ENCODE measurements at places on chromosomes 1 and 21. TPM values are rescaled to one million over a fixed set of nuclear protein-coding genes. Genes with fewer than 3 reads are reported as not detected.

ANKRD34A gene
- 2.4 TPM for total RNA-seq

MATN1 gene
- not detected for total RNA-seq

S100A7A gene
- not detected for total RNA-seq

ZNF593OS gene
- total RNA-seq = not detected

SFT2D2 gene
- total RNA-seq = 65.6 TPM

FHAD1 gene
- 0.21 TPM for total RNA-seq

CCDC181 gene
- not detected for total RNA-seq

PLPPR4 gene
- not detected for total RNA-seq

DNA sequence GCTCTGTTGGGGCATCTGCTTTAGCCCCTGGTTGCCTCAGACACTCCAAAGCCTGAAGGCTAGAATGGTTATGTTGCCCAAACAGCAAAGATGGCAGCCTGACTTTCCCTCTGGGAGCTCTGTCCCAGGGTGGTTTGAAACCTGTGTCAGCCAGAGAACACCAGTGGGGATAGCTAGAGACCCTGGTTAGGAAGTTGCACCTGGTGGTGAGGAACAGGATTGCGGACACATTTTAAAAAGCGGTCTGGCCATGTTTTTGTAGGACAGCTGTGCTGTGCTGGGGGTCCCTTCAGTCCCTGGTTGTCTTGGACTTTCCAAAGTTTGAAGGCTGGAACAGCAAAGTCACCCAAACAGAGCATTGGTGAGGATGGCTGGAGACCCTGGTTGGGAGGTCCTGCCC is 87.8 kb downstream of the DNM3 start:
- no peaks in the 10 kb centered on the region for H3K36me3 ChIP-seq
- no peak overlapping the region for H3K4me3 ChIP-seq
- H3K27ac ChIP-seq = no peak overlapping the region
- peaks cover 5% of the 10 kb centered on the region for H3K27me3 ChIP-seq

GRCh38 chr1:55635856-55636255 is 420.7 kb upstream of the USP24 start:
- no peak for DNase-seq
- H3K36me3 ChIP-seq = no peaks in the 10 kb centered on the region
- no peaks in the 10 kb centered on the region for H3K27me3 ChIP-seq
- no peak overlapping the region for H3K4me3 ChIP-seq
- H3K27ac ChIP-seq = no peak overlapping the region

- no peaks in the 10 kb centered on the region for H3K36me3 ChIP-seq
- no peak for DNase-seq
- no peak overlapping the region for H3K4me3 ChIP-seq
- no peaks in the 10 kb centered on the region for H3K4me1 ChIP-seq
Observed at GRCh38 chr1:177659281-177659680, 310.6 kb downstream of the SEC16B start.

DNA sequence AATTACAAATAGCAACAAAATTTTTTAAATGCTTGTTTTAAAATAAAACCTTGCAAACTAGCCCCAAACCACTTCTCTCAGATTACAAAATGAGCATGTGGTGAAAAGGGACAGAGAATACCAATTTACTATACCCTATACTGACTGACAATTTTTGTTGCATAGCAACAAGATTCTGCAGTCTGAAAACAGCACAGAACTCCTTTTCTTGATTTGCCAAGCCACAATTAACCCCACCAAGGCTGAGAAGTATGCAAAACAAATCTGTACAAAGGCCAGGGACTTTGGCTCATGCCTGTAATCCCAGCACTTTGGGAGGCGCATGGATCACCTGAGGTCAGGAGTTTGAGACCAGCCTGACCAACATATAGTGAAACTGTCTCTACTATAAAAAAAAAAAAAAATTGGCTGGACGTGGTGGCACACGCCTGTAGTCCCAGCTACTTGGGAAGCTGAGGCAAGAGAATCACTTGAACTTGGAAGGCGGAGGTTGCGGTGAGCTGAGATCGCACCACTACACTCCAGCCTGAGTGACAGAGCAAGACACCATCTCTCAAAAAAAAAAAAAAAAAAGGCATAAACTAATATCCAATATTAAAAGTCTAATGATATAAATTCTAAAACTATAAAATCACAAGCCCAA is 21.8 kb downstream of the ENAH start:
- H3K27ac ChIP-seq = no peak overlapping the region
- no peak for DNase-seq
- H3K36me3 ChIP-seq = no peaks in the 10 kb centered on the region
- H3K4me1 ChIP-seq = no peaks in the 10 kb centered on the region
- H3K27me3 ChIP-seq = peaks cover 17% of the 10 kb centered on the region

DNA sequence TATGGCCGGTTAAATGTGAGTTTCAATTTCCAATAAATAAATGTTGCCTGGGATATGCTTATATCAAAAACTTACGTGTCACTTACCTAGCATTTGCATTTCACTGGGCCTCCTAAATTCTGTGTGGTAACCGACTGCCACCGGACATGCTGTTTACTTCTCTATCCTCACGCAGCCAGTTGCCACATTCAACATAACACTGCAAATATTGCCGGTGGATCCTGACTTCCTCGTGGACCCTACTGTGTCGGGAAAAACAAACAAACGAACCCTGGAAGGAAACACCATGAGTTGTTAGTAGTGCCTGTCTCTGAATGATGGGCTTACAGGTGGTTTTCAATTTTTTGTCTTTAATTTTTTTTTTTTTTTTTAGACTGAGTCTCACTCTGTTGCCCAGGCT is 54.1 kb downstream of the RIPK4 start:
- no peaks in the 10 kb centered on the region for H3K4me1 ChIP-seq
- H3K27ac ChIP-seq = no peak overlapping the region
- H3K36me3 ChIP-seq = no peaks in the 10 kb centered on the region

- H3K36me3 ChIP-seq = peaks cover 20% of the 10 kb centered on the region
- H3K4me1 ChIP-seq = peaks cover 59% of the 10 kb centered on the region
- no peaks in the 10 kb centered on the region for H3K27me3 ChIP-seq
- peak overlapping the region; percentile 57 for H3K4me3 ChIP-seq
Observed at GRCh38 chr21:42737951-42738590, 84.7 kb downstream of the PDE9A start.

DNA sequence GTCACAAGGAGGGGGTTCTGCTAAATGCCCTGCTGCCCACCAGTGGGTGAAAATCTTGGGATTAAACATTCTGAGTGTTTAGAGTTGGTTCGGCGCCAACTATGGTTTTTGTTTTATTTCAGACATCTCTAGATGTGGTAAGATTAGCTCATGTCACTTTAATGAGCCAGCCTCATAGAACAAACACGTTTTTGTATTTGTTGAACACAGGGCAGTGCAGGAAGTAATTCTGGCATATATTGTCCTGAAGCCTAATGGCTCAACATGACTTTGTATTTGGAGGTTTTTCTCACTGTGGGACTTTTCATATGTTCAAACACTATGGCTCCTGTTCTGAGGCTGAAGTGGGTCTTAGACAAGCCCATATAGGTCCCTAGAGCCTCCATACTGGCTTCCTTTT is 107.8 kb downstream of the NGF start:
- no peaks in the 10 kb centered on the region for H3K27me3 ChIP-seq
- DNase-seq = no peak
- H3K4me3 ChIP-seq = no peak overlapping the region
- no peak overlapping the region for H3K27ac ChIP-seq
- H3K36me3 ChIP-seq = no peaks in the 10 kb centered on the region

- no peaks in the 10 kb centered on the region for H3K27me3 ChIP-seq
- no peak for DNase-seq
- peaks cover 76% of the 10 kb centered on the region for H3K36me3 ChIP-seq
- no peak overlapping the region for H3K27ac ChIP-seq
Observed at GRCh38 chr21:44898851-44899767, 21.6 kb downstream of the ITGB2 start.

GRCh38 chr21:41666641-41667081 is 100.2 kb downstream of the RIPK4 start:
- no peak for DNase-seq
- H3K4me1 ChIP-seq = peaks cover 6% of the 10 kb centered on the region
- no peaks in the 10 kb centered on the region for H3K36me3 ChIP-seq
- H3K27me3 ChIP-seq = peaks cover 4% of the 10 kb centered on the region

GRCh38 chr1:89524369-89525168 is at the start of gene LRRC8B:
TSS of gene LRRC8B (plus strand) at chr1:89524829. CDS start at chr1:89582651, 57,822 bp downstream.
- H3K4me1 ChIP-seq = peaks cover 14% of the 10 kb centered on the region
- H3K4me3 ChIP-seq = no peak within 1 kb of the TSS
- H3K27me3 ChIP-seq = no peaks in the 10 kb centered on the region
- peak within 1 kb of the TSS; percentile 92 for H3K27ac ChIP-seq
- H3K36me3 ChIP-seq = peaks cover 12% of the 10 kb centered on the region
- DNase-seq = peak; percentile 92

DNA sequence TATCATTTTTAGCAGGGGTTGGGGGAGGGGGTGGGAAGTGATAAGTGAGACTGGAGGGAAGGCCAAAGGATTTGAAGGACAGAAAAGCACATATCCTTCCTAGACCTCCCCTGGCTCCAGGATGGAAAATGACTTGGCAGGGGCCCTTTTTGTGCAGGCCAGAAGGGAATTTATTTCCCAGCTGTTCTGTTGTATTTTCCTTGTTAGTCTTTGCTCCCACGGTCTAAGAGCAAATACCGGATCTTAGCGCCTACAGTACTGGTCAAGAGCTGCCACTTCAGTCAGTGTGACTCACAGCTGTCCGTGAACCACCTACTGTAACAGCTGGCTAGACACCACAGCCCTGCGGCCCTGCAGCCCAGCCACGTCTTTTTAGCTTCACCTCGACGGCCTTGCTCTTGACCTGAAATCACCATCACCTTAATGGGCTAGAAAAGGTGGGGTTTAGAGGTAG is 51.0 kb upstream of the ERRFI1 start:
- H3K27ac ChIP-seq = no peak overlapping the region

GRCh38 chr1:80363689-80364475 is 1357.4 kb upstream of the ADGRL4 start:
- no peak overlapping the region for H3K4me3 ChIP-seq
- no peaks in the 10 kb centered on the region for H3K4me1 ChIP-seq
- H3K27ac ChIP-seq = no peak overlapping the region
- no peaks in the 10 kb centered on the region for H3K36me3 ChIP-seq

- peaks cover 6% of the 10 kb centered on the region for H3K36me3 ChIP-seq
- H3K27ac ChIP-seq = peak overlapping the region; percentile 68
- H3K4me1 ChIP-seq = peaks cover 39% of the 10 kb centered on the region
Observed at GRCh38 chr1:61536174-61537108, 188.5 kb downstream of the TM2D1 start.

- no peak overlapping the region for H3K27ac ChIP-seq
- peaks cover 8% of the 10 kb centered on the region for H3K27me3 ChIP-seq
- no peak for DNase-seq
- H3K36me3 ChIP-seq = no peaks in the 10 kb centered on the region
- no peak overlapping the region for H3K4me3 ChIP-seq
Observed at GRCh38 chr1:223353939-223354338, 10.0 kb downstream of the SUSD4 start.

GRCh38 chr21:20108016-20108415 is 890.2 kb upstream of the NCAM2 start:
- no peak for DNase-seq
- H3K4me1 ChIP-seq = no peaks in the 10 kb centered on the region
- H3K36me3 ChIP-seq = no peaks in the 10 kb centered on the region
- no peak overlapping the region for H3K27ac ChIP-seq
- no peak overlapping the region for H3K4me3 ChIP-seq

DNA sequence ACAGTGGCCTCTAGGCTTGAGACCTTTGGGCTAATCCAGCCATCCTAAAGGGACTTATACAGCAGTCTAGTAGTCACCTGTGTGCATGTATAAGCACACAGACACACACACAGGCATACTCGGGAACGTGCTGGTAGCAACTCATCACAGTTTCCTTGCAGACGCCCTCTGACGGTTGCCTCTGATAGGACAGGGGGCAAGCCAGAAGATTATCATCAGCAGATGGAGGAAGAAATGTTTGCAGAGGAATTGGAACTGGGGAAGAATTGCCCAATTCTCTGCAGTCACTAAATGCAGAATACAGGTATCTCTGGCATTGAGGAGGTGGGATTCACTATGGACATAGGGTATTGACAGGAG is 222.2 kb downstream of the C1orf94 start:
- no peaks in the 10 kb centered on the region for H3K4me1 ChIP-seq
- DNase-seq = no peak
- no peak overlapping the region for H3K27ac ChIP-seq
- H3K27me3 ChIP-seq = peaks cover 2% of the 10 kb centered on the region

DNA sequence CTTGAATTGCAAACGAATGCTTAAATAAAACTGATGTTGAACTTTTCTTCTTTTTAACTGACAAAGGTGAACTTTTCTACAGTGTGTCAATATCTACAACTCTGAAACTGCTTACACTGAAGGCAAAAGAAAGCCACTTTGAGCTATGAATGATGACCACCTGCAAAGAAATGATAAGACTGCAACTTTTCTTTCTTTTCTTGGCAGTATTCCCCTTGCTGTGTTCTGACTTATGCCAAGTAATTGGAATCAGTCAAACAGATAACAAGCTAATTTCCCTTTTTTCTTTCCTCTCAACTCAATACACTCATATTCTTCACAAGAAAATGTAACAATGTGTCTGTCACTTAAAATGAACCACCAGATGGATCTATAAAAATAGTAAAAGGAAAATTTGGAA is 588.1 kb upstream of the BRINP3 start:
- no peak for DNase-seq
- no peak overlapping the region for H3K4me3 ChIP-seq
- H3K27me3 ChIP-seq = no peaks in the 10 kb centered on the region
- no peaks in the 10 kb centered on the region for H3K36me3 ChIP-seq
- no peak overlapping the region for H3K27ac ChIP-seq
- H3K4me1 ChIP-seq = no peaks in the 10 kb centered on the region

Measured in activated CD8-positive, alpha-beta T cell treated with anti-CD3 and anti-CD28 coated beads, Interleukin-2, amount 10 ng/mL, durations not matched to agents 7 days and 5 days (primary cell).